Stomach (tissue), 19 donors: ENCODE measurements at places on chromosomes 5 and 9. TPM values are rescaled to one million over a fixed set of nuclear protein-coding genes. Genes with fewer than 3 reads are reported as not detected.
A peak's percentile ranks its signal among the peaks of the same experiment; 100 is the strongest.

- H3K36me3 ChIP-seq: no peaks in the 10 kb centered on the region
- DNase-seq: peak; percentile 17
- H3K27ac ChIP-seq: no peak overlapping the region
- no peaks in the 10 kb centered on the region for H3K27me3 ChIP-seq
- H3K4me1 ChIP-seq: no peaks in the 10 kb centered on the region
Measured at GRCh38 chr5:107056278-107056677, 614.5 kb downstream of the EFNA5 start.

DNA sequence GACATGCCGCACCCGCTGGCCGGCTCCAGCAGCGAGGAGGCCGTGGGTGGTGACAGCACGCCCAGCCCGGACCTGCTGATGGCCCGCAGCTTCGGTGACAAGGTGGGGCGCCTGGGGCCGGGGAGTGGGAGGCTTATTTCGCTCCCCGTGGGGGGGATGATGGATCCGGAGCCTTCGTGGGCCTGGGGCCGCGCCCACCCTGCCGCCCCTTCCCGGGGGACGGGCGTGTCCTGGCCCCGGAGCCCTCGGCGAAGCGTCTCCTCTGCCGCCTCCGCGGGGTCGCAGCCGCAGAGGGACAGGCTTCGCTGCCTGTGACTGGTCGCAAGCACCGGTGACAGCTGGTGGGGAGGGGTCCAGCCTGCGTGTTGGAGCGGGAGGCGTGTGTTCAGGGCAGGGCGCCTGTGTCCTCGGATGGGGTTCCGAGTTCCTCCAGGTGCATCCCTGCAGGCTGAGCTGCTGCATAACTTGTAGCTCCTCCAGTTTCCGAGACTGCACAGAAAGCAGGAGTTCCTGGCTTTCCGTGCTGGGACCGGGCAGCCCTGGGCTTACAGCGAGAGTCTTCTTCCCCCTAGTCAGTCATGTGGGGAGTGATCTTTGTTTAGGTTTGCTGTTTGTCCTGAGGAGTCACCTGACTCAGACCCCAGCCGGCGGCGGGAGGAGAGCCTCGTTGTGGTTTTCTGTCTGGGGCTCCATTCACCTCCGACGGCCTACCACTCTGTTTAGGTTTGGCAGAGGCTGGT is 666 bp downstream of the SNX30 start:
- peak; percentile 75 for DNase-seq
- peaks cover 63% of the 10 kb centered on the region for H3K4me1 ChIP-seq
- no peaks in the 10 kb centered on the region for H3K36me3 ChIP-seq
- peak overlapping the region; percentile 89 for H3K27ac ChIP-seq
- peak overlapping the region; percentile 98 for H3K4me3 ChIP-seq

- H3K27ac ChIP-seq: peak overlapping the region; percentile 85
- H3K4me1 ChIP-seq: peaks cover 43% of the 10 kb centered on the region
- H3K27me3 ChIP-seq: no peaks in the 10 kb centered on the region
- no peak for DNase-seq
- H3K36me3 ChIP-seq: no peaks in the 10 kb centered on the region
- no peak overlapping the region for H3K4me3 ChIP-seq
Measured at GRCh38 chr5:168312606-168313295, 21.3 kb downstream of the WWC1 start.

The NSG2 gene
- 1.5 TPM for polyA plus RNA-seq

GRCh38 chr5:180111273-180112002 is 39.9 kb upstream of the RNF130 start:
- no peaks in the 10 kb centered on the region for H3K36me3 ChIP-seq
- no peaks in the 10 kb centered on the region for H3K27me3 ChIP-seq
- no peak for DNase-seq
- no peak overlapping the region for H3K4me3 ChIP-seq
- no peak overlapping the region for H3K27ac ChIP-seq

The KLHL3 gene
- polyA plus RNA-seq: 0.50 TPM

DNA sequence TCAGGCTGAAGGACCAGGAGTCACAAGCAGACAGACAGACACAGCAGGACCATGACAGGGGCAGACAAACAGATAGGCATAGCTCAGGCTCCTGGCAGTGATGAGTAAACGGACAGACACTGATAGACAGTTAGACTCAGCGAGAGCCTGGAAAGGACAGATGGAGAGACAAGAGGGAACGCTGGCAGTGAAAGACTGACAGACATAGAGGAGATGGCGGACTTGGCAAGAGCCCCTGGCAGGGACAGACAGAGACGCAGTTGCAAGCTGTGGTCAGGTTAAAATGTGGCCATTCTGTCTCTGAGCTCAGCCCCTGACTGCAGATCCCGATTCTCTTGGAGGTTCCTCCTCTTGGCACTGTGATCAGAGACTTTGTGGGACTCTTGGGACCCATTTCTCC is 13.6 kb downstream of the CSF2 start:
- no peak overlapping the region for H3K4me3 ChIP-seq
- no peaks in the 10 kb centered on the region for H3K36me3 ChIP-seq

GRCh38 chr5:167479779-167480178 is 811.7 kb upstream of the WWC1 start:
- H3K27ac ChIP-seq: no peak overlapping the region
- H3K36me3 ChIP-seq: no peaks in the 10 kb centered on the region
- H3K27me3 ChIP-seq: no peaks in the 10 kb centered on the region

DNA sequence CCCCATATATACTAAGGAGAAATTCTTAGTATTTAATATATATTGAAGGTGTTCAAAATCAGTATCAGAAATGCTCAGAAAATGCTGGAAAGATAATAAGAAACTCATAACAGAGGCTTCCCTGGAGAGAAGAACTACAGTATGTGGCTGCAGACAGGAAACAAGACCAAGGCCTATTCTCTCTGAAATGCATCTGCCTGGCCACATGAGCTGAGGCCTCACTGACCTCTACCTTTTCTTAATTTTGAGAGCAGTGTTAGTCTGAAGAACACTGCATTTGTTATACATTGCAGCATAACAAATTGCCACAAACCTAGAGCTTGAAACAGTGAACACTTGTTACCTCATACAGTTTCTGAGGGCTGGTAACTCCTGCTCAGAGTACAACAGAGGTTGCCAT is 133.4 kb upstream of the SPEF2 start:
- H3K36me3 ChIP-seq: no peaks in the 10 kb centered on the region
- H3K4me3 ChIP-seq: no peak overlapping the region
- no peaks in the 10 kb centered on the region for H3K27me3 ChIP-seq
- H3K27ac ChIP-seq: no peak overlapping the region
- no peaks in the 10 kb centered on the region for H3K4me1 ChIP-seq

DNA sequence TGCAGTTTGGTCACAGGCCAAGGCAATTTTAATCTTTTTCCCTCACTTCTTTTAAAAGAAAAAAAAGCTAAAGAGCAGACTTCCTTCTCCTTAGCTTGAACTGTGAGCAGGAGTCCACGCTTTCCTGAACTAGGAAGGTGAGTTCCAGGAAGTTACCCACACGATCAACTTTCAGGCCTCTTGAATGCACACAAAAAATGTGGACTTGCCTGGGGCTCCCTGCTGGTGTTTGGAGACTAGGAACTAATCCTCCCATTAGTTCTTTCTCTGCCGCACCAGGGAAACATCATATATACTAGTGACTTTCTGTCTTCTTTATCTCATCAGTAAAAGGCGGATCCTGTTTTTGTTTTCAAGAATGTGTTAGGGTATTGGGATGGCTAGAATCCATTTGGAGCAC is 240.0 kb downstream of the GOLPH3 start:
- no peak overlapping the region for H3K27ac ChIP-seq
- no peaks in the 10 kb centered on the region for H3K36me3 ChIP-seq
- H3K4me3 ChIP-seq: no peak overlapping the region
- no peaks in the 10 kb centered on the region for H3K27me3 ChIP-seq
- peaks cover 17% of the 10 kb centered on the region for H3K4me1 ChIP-seq
- DNase-seq: no peak

DNA sequence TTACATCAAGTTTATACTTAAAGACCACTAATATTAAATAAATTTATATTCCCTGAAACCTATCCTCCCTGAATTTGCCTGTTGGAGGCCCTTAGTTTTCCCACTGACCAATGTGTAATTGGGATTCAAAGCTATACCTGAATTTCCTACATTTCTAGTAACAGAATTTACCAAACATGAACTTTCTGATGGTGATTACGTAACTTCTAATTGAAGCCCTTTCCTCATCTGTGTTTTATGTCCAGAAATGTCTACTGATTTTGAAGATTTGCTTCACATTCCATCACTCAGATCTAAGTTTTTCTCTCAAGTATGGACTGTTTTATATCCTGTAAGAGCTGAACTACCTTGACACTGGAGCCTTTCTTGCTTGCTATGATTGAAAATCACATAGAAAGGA is 12.8 kb downstream of the ZFP62 start:
- peaks cover 78% of the 10 kb centered on the region for H3K36me3 ChIP-seq
- no peak overlapping the region for H3K27ac ChIP-seq
- H3K4me1 ChIP-seq: no peaks in the 10 kb centered on the region

The EIF4E1B gene
- not detected for polyA plus RNA-seq

- DNase-seq: no peak
- H3K4me3 ChIP-seq: no peak overlapping the region
- H3K27ac ChIP-seq: no peak overlapping the region
- H3K4me1 ChIP-seq: no peaks in the 10 kb centered on the region
Measured at GRCh38 chr9:120267929-120268328, 312.0 kb downstream of the CDK5RAP2 start.

The UAP1L1 gene
- polyA plus RNA-seq: 7.4 TPM

- no peaks in the 10 kb centered on the region for H3K27me3 ChIP-seq
- H3K27ac ChIP-seq: no peak overlapping the region
- H3K4me3 ChIP-seq: no peak overlapping the region
- no peak for DNase-seq
- no peaks in the 10 kb centered on the region for H3K36me3 ChIP-seq
- H3K4me1 ChIP-seq: no peaks in the 10 kb centered on the region
Measured at GRCh38 chr5:19855931-19856330, 132.1 kb downstream of the CDH18 start.

The TMEFF1 gene
- 0.05 TPM for polyA plus RNA-seq

The FSTL4 gene
- 0.55 TPM for polyA plus RNA-seq

GRCh38 chr9:37121881-37122280 is 1.5 kb downstream of the ZCCHC7 start:
- H3K4me3 ChIP-seq: no peak overlapping the region
- H3K36me3 ChIP-seq: peaks cover 6% of the 10 kb centered on the region
- H3K27ac ChIP-seq: no peak overlapping the region
- H3K4me1 ChIP-seq: peaks cover 7% of the 10 kb centered on the region
- no peaks in the 10 kb centered on the region for H3K27me3 ChIP-seq

DNA sequence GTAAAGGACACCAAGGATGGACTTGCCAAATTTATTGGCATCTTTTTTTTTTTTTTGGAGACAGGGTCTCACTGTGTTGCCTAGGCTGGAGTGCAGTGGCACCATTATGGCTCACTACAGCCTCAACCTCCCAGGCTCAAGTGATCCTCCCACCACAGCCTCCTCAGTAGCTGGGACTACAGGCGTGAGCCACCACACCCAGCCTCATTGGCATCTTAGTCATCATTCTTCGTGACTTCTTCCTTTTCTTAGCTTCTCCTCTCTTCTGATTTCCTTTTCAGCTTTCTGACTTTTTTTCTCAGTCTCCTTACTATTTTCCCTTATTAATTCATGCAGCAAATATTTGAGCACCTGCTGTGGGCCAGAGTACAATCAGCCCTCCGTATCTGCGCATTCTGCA is 6.1 kb downstream of the MAML1 start:
- H3K27ac ChIP-seq: no peak overlapping the region
- peaks cover 30% of the 10 kb centered on the region for H3K4me1 ChIP-seq
- no peaks in the 10 kb centered on the region for H3K27me3 ChIP-seq

DNA sequence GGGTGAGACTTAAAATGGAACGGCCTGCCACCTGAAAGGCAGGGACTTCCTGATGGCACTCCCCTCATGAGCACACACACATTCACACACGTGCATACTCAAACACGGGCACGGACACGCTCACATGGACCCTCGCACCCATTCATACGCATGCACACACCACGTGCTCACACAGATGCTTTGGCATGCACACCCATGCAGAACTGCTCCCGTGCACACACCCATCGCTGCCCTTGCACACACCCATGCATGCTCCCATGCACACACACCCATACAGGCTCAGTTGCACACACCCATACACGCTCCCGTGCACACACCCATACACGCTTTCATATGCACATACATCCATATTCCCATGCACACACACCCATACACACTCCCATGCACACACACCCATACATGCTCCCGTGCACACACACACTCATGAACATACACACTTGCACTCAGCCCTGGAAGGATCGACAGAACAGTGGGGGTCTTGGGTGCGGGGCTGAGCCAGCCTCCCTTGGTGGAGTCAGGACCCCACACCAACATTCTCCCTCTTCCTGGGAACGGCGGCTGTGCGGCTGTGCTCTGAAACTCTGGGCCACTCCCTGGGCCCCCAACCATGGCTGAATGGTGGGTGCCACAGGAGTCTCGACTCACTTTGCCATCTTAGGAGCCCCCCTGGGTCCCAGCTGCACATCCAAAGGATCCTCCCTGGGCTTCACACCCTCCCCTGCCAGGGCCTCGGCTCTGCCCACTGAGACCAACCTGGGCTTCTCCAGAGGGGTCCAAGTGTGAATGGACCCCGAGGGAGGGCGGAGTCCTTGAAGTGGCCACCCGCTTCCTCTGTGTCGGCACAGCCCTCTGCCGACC is 115.2 kb downstream of the RXRA start:
- no peak overlapping the region for H3K27ac ChIP-seq
- H3K36me3 ChIP-seq: peaks cover 5% of the 10 kb centered on the region
- H3K4me3 ChIP-seq: no peak overlapping the region

DNA sequence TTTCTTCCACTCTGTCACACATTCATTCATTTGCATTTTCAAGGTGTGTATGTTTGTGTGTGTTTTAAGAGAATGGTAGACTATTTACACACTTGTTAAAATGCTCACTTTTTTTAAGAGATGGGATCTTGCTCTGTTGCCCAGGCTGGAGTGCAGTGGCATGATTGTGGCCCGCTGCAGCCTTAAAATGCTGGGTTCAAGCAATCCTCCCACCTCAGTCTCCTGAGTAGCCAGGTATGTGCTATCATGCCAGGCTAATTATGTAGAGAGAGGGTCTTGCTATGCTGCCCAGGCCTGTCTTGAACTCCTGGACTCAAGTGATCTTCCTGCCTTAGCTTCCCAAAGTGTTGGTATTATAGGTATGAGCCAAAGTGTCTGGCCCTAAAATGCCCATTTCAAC is 173.5 kb downstream of the PDE4D start:
- no peaks in the 10 kb centered on the region for H3K27me3 ChIP-seq
- H3K27ac ChIP-seq: no peak overlapping the region
- no peaks in the 10 kb centered on the region for H3K36me3 ChIP-seq

The CMBL gene
- 19.0 TPM for polyA plus RNA-seq

- DNase-seq: no peak
- no peak overlapping the region for H3K27ac ChIP-seq
- H3K27me3 ChIP-seq: no peaks in the 10 kb centered on the region
- no peaks in the 10 kb centered on the region for H3K4me1 ChIP-seq
- peaks cover 70% of the 10 kb centered on the region for H3K36me3 ChIP-seq
Measured at GRCh38 chr9:130114741-130115140, 57.5 kb upstream of the NCS1 start.

The ADGRD2 gene
- polyA plus RNA-seq: not detected

- H3K27ac ChIP-seq: no peak overlapping the region
- DNase-seq: no peak
- no peaks in the 10 kb centered on the region for H3K4me1 ChIP-seq
- no peaks in the 10 kb centered on the region for H3K36me3 ChIP-seq
- no peaks in the 10 kb centered on the region for H3K27me3 ChIP-seq
- H3K4me3 ChIP-seq: no peak overlapping the region
Measured at GRCh38 chr5:169112016-169112415, 188.9 kb downstream of the SLIT3 start.

The ENHO gene
- polyA plus RNA-seq: 63.8 TPM

- H3K4me1 ChIP-seq: no peaks in the 10 kb centered on the region
- H3K4me3 ChIP-seq: no peak overlapping the region
- no peak overlapping the region for H3K27ac ChIP-seq
Measured at GRCh38 chr5:133579766-133580165, 32.6 kb downstream of the FSTL4 start.
